ENCODE measurements at places on chromosomes 3 and 15.

GRCh38 chr3:123818921-123819429 is 65.2 kb downstream of the MYLK start:
- peak; percentile 73 for DNase-seq

DNA sequence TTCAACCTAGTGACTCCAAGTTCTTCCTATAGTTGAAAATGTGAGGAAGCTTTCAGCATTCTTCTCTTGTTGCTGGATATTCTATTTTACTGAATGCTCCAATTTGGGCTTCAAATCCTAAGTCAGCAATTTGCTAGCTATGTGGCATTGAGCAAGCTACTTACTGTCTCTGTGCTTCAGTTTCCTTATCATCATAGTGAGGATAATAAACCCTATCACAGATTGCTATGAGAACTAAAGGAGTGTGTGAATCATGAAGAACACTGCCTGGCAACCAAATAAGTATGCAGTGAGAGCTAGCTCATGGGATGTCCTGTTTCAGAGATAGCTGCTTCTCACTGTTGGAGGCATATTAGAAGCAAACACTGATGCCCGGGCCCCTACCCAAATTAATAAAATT is 163.8 kb upstream of the CDIN1 start:
- no peak for DNase-seq

GRCh38 chr15:56325186-56325585 is 40.0 kb upstream of the TEX9 start:
- no peak for DNase-seq

DNA sequence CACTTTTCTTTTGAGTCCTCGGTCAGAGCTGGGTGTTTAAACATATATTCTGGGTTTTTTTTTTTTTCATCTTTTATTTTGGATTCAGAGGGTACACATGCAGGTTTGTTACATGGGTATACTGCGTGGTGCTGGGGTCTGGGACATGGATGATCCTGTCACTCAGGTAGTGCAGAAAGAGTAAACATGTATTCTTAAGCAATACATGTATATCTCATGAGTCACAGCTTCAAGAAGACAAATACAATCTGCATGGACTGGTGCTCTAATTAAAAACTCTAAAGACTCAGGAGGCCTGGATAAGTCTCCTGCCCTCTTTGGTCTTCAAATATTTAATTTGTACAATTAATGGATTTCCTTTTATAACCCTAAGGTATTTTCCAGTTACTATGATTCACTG is 50.6 kb upstream of the PHLDB2 start:
- no peak for DNase-seq

DNA sequence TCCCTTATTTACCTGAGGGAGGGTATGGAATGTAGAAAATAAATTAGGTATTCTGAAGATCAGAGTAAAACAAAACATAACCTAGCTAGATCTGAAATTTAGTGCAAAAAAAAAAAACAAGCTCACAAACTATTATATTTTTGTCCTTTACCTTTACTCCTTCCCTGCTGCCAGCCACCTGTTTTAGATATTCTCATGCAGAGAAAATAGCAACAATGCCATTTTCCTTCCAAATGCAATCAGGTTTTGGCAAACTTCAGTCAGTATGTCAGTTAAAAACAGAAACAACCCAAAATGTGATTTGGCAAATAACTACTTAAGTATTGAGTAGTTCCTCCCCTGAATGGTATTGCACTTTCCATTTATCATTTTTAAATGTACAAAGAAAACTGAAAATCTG is 35.8 kb downstream of the PEAK1 start:
- no peak for DNase-seq

GRCh38 chr3:143843587-143843986 is 4.7 kb downstream of the SLC9A9 start:
- no peak for DNase-seq

DNA sequence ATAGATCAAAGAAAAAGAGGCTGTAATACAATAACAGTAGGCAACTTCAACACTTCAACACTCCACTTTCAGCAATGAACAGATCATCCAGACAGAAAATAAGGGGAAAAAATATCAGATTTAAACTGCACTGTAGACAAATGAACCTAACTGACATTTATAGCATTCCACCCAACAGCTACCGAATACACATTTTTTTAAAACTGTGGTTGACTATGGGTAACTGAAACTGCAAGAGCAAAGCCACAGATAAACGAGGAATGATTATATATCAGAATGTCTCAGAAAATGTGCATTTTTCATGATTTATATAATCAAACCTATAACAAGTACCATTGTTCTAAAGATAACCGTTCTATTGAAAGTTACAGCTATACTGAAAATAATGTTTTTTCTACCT is 514.9 kb upstream of the DPPA4 start:
- no peak for DNase-seq

DNA sequence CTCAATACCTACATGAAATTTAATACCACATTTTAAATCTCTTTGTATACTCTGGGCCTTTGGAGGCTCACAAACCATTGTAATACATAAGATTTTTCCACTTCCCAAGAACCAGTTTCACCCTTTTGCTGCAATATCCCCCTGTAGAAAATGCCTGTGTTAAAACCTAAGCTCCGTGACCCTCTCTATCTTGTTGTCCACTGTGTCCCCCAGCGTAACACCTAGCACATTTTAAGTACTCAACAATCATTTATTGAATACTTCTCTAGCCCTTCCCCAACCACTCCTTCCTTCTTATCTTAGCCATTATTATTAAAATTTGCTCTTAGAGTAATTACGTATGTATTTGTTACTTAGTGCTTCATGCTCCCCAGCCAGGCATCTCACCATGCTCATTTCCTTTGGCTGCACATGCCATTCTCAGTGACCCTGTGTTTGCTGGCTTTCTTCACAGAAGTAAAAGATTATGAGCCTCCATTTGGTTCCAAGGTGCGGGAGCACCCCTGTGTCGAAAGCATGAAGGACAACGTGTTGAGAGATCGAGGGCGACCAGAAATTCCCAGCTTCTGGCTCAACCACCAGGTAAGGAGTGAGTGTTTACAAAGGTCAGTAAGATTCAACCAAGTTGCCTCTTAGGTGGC is 81.6 kb downstream of the TGFBR2 start:
- no peak for DNase-seq
